Iris pigment epithelial cell (primary cell): ENCODE measurements at places on chromosomes 12 and 14.

DNA sequence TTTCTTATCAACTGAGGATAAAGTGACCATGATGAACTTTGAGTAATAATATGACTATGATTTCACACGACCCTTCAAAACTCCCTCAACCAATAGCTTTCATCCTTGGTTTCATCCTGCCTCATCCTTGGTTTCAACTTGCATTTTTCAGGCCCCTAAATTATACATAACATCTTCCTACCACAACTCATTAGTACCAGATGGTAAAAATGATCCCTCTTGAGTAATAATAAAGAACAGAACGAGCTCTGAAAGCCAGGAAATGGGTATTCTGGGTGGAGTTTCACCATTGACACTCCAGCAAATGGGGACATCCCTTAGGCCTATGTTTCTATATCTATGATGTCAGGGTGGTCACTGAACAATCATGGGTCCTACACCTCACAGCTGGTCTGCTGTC, 72.1 kb upstream of the LMNTD1 start:
- no peak for DNase-seq

DNA sequence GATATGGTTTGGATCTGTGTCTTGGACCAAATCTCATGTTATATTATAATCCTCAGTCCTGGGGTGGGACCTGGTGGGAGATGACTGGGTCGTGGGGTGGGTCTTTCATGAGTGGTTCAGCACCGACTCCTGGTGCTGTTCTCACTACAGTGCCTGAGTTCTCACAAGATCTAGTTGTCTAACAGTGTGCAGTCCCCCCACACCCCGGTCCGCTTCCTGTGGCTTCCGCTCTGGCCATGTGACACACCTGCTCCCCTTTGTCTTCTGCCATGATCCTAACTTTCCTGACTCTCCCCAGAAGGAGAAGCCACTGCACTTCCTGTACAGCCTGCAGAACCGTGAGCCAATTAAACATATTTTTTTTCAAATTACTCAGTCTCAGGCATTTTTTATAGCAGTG, 1262.2 kb downstream of the TMEM121 start:
- DNase-seq, result no peak

DNA sequence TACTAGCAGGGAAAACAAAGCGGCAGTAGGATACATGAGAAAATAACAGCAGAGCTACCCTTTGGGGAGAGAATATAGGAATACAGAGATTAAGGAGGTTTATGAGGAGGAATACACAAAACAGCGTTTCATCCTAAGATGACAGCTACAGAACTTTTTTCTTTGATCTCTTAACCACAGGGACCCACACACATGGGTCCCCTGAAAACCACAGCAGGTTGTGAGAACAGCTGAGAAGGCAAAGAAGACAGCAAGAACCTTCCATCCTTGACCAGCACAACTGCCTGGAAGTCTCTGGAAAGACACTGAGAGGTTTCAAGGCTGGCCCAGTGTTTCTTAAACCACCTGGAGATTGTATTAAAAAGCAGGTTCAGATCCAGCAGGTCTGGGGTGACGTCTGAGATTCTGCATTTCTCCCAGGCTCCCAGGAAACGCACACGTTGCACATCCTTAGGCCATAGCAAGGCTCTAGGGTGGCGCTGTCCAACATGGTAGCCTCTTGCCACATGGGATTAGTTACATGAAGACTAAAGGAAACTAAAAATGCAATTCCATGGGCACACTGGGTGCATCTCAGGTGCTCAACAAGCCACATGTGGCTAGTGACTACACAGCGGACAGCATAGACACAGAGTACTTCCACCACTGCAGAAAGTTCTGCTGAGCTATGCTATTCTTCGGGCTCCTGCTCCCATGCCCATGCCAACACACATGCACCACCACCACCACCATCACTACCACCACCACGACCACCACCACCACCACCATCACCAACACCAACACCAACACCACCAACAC, 92.3 kb downstream of the FOXN3 start:
- no peak for DNase-seq

- DNase-seq, result no peak
Observed at GRCh38 chr12:120825337-120825736, 78.8 kb downstream of the SPPL3 start.

DNA sequence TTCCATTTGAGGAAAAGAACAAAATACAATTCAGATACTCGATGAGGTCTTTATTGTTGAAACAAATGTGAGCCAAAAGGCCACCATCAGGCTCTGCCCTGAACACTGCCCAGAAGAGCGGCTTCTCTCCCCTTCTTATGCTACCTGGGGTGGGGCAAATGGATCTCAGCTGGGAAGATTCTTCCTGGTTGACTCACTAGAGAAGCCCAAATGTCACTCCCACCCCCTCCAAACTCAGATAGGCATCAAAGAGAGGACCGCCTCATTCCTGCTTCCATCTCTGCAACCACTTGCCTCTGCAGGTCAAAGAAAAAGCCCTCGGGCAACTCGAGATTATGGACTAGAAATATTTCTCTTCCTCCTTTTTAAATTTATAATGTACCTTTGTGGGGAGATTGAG, 55.8 kb downstream of the TBX3 start:
- no peak for DNase-seq

GRCh38 chr12:87928031-87928430, 101.2 kb downstream of the C12orf50 start:
- no peak for DNase-seq

GRCh38 chr14:74476607-74477006, 16.5 kb downstream of the NPC2 start:
- DNase-seq, result no peak

- DNase-seq, result peak; percentile 67
Observed at GRCh38 chr14:24058260-24058950, 6.6 kb downstream of the CARMIL3 start.

DNA sequence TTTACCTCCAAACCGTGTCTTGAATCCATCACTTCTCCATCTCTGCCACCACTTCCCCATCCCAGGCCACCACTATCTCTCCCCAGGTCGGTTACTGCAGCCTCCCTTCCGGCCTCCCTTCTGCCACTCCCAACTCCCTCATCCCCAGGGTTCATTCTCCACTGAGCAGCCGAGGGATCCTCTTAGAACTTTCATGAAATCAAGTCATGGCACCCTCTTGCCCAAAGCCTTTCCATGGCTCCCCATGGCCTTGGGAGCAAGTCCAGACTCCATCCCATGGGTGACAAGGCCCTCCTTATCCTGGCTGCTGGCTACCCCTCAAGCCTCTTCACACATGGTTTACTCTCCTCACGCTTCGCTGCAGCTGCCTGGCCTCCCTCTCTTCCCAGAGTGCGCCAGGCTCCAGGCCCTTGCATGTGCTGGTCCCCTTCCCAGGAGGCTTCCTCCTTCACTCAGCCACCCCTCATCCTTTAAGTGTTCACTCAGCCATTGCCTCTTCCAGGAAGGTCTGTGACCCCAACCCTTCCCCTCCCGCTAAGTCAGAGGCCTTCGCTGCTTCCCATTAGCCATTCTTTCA, 17.9 kb upstream of the SH2B3 start:
- DNase-seq, result no peak

- DNase-seq, result no peak
Observed at GRCh38 chr14:65335411-65335947, 77.1 kb upstream of the FUT8 start.

DNA sequence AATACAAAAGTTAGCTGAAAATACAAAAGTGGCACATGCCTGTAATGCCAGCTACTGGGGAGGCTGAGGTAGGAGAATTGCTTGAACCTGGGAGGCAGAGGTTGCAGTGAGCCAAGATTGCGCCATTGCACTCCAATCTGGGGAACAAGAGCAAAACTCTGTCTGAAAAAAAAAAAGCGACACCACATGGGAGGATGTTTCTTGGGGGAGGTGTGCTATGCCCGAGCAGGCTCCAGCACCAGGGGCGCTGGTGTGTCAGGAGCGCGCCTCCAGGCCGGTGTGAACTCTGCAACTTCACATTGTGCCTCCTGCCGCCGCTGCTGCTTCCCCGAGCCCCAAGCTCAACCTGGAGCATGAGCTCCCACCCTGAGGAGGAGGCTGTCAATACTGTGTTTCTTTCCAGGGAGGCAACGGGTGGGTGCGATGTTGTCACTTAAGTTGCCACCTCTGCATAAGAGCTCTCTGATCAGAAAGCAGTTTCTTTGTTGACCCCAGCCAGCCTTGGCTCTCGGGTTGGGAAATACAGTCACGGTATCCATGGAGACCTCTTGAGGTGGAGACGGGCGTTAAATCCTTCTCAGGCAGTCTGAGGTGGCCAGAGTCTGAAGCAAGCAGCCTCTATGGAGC, 18.9 kb downstream of the DEGS2 start:
- DNase-seq, result peak; percentile 35

DNA sequence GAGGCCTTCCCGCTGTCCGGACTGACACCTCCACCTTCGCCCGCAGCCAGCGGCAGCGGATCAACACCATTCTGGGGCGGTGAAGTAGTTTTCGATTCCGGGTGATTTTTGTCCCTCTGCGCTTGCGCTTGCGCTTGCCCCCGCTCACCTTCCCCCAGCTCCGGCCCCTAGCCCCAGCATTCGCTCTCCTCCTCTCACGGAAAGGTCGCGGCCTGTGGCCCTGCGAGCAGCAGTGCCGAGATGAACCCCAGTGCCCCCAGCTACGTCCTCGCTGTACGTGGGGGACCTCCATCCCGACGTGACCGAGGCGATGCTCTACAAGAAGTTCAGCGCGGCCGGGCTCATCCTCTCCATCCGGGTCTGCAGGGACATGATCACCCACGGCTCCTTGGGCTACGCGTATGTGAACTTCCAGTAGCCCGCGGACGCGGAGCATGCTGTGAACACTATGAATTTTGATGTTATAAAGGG, 22.7 kb upstream of the SRGAP1 start:
- DNase-seq, result peak; percentile 44

DNA sequence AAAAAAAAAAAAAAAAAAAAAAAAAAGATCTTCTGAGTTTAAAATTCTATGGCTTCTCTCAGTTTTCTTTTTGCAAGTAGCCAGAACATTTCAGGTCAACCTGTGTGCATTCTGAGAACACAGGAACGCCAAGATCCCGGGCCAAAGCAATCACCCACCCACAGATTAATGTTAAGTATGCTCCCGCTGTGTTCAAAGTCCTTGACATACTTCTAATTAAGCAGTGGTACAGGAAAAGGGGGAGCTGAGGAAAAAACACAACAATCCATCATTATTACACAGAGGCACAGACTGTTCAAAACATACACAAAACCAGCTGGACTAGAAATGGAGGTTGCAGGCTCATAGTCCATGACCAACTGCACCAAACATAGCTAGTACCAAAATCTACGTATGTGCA, 2.8 kb downstream of the FBXO21 start:
- DNase-seq, result no peak

GRCh38 chr12:572532-572899, 90.7 kb downstream of the NINJ2 start:
- peak; percentile 45 for DNase-seq

DNA sequence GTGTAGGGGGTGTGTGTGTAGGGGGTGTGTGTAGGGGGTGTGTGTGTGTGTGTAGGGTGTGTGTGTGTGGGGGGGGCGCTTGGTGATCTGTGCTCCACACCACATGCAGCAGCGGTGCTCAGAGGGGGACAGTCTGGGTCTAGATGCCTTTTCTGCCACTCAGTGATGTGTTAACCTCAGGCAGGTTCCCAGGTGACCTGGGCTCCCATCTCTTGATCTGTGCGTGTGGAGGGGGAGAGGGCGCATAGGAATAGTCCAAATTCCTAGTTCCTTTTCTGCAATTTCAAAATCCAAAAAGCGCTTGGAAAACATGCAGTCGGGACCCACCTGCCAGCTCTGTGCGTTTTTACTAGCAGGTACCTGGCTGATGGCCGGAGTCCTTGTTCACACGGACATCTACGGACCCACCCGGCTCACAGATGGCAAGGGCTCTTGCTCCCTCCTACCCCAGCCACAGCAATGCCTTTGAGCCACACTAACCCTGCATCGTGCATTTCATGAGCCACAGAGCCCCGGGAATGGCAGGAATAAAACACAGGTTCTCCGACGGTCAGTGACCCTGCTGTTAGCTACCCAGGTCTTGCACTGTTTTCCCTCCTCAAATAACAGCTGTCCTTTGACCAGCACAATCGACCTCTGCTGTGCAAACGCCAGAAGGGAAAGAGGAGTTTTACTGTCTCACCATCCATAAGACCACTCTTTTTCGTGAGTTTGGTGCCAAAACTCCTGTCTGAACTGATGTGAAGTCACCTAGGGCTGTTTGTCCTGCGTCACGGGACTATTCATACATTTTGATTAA, 120.8 kb downstream of the GLT1D1 start:
- DNase-seq, result no peak

GRCh38 chr14:54301359-54301758, 95.4 kb upstream of the CDKN3 start:
- no peak for DNase-seq

- no peak for DNase-seq
Observed at GRCh38 chr14:102095871-102096568, 9.2 kb upstream of the HSP90AA1 start.

- peak; percentile 41 for DNase-seq
Observed at GRCh38 chr12:96907671-96908422, 790 bp downstream of the NEDD1 start.

DNA sequence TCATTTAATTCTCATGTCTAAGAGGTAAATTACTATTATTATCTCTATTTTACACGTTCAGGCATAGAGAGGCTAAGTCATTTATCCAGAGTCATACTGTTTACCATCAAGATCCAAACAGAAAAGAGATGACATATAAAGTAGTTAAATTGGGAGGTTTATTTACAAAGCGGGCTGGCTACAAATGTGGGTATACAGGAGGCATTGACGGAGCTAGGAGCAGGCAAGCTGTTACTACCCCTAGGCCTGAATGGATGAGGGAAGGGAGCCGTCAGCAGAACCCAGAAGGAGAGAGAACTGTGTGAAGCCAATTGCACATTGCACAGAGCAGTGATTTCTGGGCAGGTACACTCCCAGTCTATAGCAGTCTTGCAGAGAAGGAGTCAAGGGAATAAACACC, 39.8 kb downstream of the DACT1 start:
- no peak for DNase-seq

GRCh38 chr12:120225200-120225558, 24.3 kb upstream of the RPLP0 start:
- DNase-seq, result no peak

DNA sequence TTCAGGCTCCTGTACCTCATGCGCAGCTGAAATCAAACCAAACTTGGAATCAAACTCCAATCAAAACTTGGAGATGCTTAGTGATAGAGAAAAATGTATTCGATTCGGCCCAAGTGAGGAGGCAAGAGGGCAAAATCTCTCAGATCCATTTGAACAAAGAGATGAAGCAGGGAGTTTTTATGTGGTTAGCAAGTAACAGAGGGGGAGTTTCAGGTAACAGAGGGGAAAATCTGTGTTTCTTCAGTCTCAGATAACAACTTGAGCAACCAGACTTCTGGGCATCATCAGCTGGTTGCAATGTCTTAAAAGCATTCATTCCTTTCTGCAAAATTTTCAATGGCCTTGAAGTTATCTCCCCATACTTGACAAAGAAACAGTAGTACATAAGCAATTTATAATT, 245.1 kb upstream of the AVPR1A start:
- no peak for DNase-seq
